ENCODE measurements at places on chromosomes 3 and 15.
A peak's percentile ranks its signal among the peaks of the same experiment; 100 is the strongest.

DNA sequence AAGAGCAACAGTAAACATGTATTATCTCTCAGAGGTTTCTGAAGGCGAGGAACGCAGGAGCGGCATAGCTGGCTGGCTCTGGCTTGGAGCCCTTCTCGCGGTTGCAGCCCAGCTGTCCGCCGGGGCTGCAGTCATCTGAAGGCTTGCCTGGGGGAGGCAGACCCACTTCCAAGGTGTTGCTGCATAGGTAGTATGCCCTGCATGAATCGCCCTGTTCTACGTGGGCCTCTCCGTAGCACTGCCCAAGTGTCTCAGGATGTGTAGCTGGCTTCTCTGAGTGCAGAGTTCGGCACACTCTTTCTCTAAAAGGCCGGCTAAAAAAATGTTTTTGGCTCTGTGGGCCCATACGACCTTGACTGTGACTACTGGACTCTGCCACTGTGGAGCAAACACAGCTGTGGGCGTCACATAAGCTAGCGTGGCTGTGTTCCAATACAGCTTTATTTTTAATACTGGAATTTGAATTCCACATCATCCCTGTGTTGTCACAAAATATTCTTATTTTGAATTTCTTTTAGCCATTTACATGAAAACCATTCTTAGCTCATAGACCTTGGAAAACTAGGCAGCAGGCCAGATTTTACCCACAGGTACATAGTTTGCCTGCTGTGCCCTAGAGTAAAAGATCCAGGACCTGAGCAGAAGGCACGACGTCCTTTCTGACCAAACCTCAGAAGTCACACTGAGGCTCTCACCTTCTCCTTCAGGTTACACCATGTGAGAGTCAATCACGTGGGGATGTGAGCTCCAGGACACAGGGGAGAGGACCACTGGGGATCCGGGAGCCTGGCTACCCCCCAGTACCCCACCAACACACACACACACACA, 55.9 kb downstream of the PGPEP1L start:
- no peak for DNase-seq

DNA sequence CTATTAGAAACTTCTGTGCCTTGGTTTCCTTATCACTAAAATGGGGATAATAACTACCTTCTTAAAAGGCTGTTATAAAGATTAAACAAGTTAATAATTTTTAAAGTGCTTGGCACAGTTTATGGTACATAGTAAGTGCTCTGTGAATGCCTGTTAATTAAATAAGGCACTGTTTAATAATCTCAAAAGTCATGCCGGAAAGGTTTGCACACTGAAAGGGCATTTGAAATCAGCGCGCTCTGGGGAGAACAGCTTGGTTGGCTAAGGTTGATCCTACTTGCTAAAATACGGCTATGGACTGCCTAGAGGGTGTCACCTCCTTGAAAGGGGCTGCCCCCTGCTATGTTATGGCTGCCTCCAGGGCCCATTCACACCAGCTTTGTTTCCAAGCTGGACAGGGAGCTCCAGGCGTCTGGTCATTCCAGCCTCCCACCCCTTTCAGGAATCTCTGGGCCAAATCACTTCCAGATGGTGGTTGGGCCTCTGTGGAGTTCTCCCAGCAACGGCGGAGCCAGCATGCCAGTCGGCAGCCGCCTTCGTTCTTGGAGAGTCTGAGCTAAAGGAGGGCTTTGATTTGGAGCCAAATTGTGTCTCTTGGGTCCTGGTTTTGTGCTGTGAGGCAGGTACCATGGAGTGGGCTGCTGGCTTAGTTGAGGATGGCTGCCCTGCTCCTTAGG, 5.9 kb downstream of the FLNB start:
- no peak for DNase-seq

DNA sequence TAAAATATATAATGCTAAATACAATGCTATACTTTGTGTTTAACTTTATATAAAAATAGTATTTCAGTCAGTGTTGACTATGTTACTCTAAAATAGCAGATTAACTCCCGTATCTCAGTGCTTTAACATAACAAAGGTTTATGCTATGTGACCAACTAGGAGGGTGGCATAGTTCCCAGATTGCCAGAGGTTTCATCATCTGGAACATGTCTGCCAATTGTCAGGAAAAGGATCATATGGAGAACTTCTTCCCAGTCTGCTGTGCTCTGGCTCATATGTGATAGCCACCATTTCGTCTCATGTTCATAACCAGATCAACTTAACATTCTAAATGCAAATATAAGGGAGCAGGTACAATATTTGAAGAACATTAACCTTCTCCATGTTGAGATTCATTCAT, 720.2 kb downstream of the MCTP2 start:
- DNase-seq: no peak

GRCh38 chr15:92811148-92811913, 88.8 kb upstream of the CHD2 start:
- DNase-seq: no peak

GRCh38 chr15:80484333-80484864, 80.2 kb downstream of the ARNT2 start:
- no peak for DNase-seq

- DNase-seq: no peak
Measured at GRCh38 chr3:147406028-147406931, at the start of gene ZIC4. Gene ZIC4, minus strand, starts transcription at chr3:147406543. Its CDS starts 3,746 bp downstream, at chr3:147402797.

DNA sequence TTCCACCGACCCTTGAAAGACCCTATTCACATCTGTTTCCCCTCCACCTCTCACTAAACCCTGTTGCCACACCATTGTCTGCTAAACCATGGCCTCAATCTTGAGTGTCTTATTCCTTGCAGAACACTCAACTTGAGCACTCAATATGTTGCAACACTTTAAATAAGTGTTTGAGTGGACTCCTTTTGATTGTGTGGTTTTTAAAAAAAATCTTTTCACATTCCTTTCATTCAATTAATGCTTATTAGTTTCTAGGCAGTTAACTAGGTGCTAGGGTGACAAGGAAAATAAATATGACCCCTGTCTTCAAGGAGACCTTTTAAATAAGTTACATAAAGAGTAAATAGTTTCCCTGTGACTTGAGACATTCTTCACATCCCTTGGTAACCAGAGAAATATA, 13.3 kb upstream of the HHLA2 start:
- DNase-seq: no peak

DNA sequence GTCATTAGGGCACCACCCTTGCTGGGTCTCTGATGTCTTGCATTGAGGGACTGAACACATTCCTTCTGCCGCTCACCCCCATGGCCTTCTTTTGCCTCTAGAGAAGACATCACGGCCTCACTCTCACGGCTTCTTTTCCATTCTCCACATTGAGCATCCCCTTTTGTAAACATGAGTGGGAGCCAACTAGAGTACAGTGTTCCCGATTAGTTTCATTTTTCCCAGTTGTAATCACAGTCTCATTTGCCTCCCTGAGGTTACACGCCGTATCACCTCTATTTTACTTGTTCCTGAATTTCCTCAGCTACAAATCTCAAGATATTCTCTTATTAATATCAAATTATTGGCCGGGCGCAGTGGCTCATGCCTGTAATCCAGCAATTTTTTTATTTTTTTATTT, 17.5 kb downstream of the USP13 start:
- DNase-seq: no peak

DNA sequence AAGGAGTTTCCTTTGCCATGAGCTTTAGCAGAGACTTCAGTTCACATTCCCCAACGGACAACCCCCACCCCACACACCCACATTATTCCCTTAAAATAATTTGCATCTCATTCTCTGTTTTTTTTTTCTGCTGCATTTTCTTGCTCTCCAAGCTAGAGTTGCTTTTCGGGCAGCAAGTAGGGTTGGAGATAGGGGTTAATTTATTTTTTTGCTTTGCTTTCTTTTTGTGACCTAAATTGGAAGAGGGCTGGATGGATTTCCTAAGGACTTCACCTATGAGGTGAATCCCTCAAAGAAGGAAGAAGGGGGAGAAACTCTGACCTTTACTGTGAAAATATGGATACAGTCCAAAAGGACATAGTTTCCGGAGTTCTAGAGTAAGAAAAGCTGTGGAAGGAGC, 6.6 kb downstream of the SOX2 start:
- no peak for DNase-seq

DNA sequence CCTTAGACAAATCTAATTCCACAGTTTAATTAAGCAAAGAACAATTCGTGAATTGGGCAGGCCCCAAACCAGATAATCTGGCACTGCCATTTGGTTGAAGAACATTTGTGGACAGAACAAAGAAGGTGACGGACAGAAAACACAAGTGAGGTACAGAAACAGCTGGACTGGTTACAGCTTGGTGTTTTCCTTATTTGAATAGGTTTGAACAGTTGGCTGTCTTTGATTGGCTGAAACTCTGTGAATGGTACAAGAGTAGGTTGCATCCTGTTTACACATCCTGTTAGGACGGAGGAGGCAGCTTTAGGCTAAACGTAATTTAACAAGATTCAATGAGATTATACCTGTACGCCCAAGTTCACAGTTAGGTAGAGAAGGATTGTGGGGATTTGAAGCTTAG, 114.4 kb downstream of the LPP start:
- no peak for DNase-seq

DNA sequence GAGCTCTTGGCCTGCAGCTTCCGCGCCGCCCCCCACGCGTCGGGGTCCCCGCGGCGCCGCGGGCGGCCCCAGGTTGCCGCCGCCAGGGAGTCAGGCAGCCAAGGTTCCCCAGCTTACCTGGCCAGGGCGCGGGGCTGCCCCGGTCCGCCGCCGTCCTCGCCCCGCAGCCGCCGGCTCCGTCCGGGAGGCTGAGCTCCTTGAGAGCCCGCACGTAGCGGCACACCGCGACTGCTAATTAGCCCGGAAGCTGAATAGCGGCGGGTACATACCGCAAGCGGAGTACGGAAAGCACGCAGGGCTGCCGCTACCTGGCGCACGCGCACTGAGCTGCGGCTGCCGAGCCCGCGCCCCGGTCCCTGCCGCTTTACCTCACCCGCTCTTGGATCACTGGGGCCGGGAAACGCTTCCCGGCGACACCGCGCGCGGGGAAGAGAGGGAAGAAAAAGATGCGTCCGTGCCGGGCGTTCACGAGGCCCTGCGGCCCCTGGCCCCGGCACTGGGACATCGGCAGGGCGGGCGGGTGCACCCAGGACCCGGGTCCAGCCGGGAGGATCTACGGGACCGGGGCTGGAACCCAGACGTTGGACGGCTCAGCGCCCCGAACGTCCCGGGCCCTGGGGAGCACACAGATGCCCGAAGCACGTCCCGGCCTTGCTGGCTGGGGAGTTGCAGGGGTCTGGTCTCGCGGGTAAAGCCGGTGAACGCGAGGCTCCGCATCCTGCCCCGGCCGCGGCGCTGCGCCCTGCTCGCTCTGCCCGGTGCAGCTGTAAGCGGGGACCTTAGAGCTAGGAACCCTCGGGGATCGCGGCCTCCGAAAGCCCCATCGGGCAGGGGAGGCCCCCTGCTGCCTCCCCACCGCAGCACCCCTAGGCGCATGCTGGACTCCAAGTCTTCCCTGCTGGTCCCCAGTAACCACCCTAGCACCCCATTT, at the start of gene GOLGA8B:
TSS of gene GOLGA8B (minus strand) at position 253 of the 931 bp plus-strand sequence. CDS start 47,739 bp downstream, outside the sequence.
- peak; percentile 63 for DNase-seq

- no peak for DNase-seq
Measured at GRCh38 chr3:109973733-109974132, 636.4 kb upstream of the DPPA4 start.

- DNase-seq: no peak
Measured at GRCh38 chr15:43977072-43977884, 150.5 kb downstream of the WDR76 start.
